Ecto neural progenitor cell (in vitro differentiated cells): ENCODE measurements at places on chromosomes 1 and 21.

- DNase-seq: no peak
These were observed 49.9 kb downstream of the XCL1 start for GRCh38 chr1:168626326-168626725.

GRCh38 chr1:221154932-221155331 is 275.7 kb downstream of the HLX start:
- DNase-seq: no peak

DNA sequence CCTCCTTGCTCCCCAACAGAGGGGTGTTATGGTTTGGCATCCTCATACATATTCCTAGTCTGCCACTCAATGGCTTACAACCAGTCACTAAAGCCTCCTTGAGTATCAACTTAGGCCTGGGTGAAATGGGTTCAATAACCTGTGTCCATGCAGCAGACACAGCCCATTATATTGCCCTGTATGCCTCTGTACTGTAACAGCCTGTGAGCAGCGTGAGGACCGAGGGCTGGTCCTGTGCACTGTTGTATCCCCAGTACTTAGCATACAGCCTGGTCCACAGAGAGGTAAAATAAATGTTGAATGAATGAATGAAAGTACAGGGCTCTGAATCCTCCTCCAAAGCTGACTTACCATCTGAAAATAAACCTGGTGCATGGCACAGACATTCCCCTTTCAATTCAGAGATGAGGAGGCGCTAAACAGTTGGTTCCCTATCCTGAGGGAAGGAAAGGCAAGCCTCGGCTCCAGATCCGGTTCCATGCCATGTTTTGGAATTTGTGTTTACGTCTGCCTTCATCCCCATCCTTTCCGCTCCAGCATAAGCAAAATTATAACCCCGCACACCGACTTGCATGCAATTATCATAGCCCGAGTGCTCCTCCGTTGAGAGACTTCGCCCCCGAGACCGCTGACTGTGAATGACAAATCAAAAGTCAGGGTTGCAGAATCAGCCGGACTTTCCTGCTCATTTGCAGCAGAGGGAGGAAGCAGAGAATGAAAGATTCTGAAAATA is 45.0 kb upstream of the DNAJC6 start:
- DNase-seq: no peak

- no peak for DNase-seq
These were observed 39.8 kb upstream of the RAB4A start for GRCh38 chr1:229230893-229231753.

GRCh38 chr1:155126556-155127104 is 1.0 kb upstream of the EFNA1 start:
- DNase-seq: peak; percentile 73

DNA sequence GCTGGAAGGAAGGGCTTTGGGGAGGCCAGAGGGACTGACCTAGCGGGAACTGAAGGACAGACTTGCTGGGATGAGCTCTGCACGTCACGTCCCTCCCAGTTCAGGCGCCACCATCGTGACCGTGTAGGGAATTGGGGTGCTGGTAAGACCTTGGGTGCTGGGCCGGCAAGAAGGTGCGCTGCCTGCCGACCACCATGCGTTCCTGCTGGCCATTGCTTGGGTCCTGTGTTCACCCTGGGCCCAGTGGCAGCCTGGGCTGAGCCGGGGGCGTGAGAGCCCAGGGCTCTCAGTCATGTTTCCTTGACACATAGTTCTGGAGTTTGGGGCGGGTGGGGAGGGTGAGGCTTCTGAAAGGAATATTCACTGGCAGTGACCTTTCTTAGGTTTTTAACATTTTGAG is 176.0 kb downstream of the CAMTA1 start:
- DNase-seq: peak; percentile 51

DNA sequence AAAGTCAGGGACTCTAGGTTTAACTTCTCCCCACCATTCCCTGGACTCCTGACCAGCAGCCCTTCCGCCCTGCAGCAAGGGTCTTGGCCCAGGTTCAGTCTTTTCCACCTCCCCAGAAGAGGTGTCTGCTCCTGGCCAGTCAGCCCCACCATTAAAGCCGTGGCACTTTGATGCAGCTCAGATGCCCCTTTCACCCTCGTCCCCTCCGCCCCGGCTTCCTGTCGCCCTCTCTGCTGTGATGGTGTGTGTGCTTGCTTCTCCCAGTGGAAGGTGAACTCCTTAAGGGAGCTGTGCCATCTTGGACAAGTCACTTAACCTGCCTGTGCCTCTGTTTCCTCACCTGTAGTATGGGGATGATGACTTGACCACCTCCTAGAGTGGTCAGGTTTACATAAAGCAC is 17.8 kb upstream of the TTC4 start:
- DNase-seq: no peak
